NCI-H1105 treated with DMSO at 0.1 percent for 48 hours (cell line): ENCODE measurements at places on chromosomes 1 and 21.

- peak; percentile 25 for DNase-seq
These were observed 75.1 kb upstream of the SIPA1L2 start for GRCh38 chr1:232704694-232705680.

- DNase-seq = no peak
These were observed 614.1 kb downstream of the NUF2 start for GRCh38 chr1:163935738-163936374.

- no peak for DNase-seq
These were observed 32.8 kb downstream of the LRRC8B start for GRCh38 chr1:89557445-89557825.

- no peak for DNase-seq
These were observed 55.9 kb upstream of the ATP5PO start for GRCh38 chr21:33971492-33972013.

- DNase-seq = no peak
These were observed 152.3 kb downstream of the FCRL5 start for GRCh38 chr1:157399984-157400382.

- DNase-seq = no peak
These were observed 76.6 kb upstream of the GUCA2A start for GRCh38 chr1:42240966-42241755.

DNA sequence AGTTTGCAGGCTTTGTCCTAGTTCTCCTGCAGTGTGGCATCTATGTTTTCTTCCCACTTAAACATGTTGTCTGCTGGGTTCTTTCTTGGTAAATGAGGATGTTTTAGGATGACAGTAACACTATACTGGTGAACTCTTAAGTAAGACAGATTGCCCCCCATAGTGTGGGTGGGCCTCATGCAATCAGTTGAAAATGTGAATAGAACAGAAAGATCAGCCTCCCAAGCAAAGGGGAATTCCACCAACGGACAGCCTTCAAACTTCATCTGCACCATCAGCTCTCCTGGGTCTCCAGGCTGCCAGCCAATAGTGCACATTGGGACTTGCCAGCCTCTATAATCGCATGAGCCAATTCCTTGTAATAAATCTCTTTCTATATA lies 10.7 kb upstream of the TARBP1 start:
- DNase-seq = no peak
